ENCODE measurements at places on chromosomes 4 and X. TPM values are rescaled to one million over a fixed set of nuclear protein-coding genes. Genes with fewer than 3 reads are reported as not detected.

GRCh38 chr4:128718768-128719167 lies 90.7 kb upstream of the JADE1 start:
- H3K27me3 ChIP-seq: no peaks in the 10 kb centered on the region
- H3K4me3 ChIP-seq: no peak overlapping the region
- no peak overlapping the region for H3K27ac ChIP-seq
- no peaks in the 10 kb centered on the region for H3K4me1 ChIP-seq
- no peaks in the 10 kb centered on the region for H3K36me3 ChIP-seq

- no peaks in the 10 kb centered on the region for H3K27me3 ChIP-seq
- DNase-seq: no peak
- H3K27ac ChIP-seq: no peak overlapping the region
- no peak overlapping the region for H3K4me3 ChIP-seq
- no peaks in the 10 kb centered on the region for H3K4me1 ChIP-seq
These were observed 19.7 kb downstream of the MAEA start for GRCh38 chr4:1309261-1310010.

DNA sequence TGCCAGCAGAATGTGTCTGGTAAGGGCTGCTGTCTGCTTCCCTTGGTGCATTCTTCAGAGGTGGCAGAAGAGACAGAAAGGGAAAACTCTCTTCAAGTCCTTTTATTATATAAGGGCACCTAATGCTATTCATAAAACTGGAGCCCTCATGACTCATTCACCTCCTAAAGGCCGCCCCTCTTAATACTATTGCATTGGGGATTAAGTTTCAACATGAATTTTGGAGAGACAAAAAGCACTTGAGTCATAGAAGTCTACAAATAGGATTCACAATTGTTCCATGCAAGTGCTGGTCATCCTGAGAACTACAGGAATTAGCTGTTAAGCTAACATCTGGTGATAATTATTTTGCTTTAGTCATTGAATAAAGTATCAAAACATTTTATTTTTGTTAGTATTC lies 349.5 kb downstream of the HS3ST1 start:
- no peak overlapping the region for H3K4me3 ChIP-seq
- H3K27ac ChIP-seq: no peak overlapping the region
- H3K36me3 ChIP-seq: no peaks in the 10 kb centered on the region
- DNase-seq: no peak
- no peaks in the 10 kb centered on the region for H3K4me1 ChIP-seq

DNA sequence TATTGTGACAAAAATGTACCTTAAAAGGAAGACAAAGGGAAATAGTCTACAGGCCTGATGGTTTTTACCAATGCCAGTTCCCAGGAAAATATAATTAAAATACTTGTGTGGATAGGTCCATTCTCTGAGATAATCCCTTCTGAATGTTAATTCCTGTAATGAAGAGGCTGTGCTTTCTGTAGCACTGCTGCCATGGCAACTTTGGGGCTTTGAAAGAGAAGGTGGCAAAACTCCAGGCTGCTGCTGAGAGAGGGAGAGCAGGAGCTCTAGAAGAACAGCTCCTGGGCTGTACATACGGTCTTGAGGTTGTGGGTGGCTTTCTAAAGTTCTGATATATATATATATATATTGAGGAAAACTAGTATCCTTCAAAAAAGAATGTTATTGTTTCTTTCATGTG lies 125.4 kb downstream of the PDLIM5 start:
- no peak overlapping the region for H3K4me3 ChIP-seq
- no peak for DNase-seq
- no peak overlapping the region for H3K27ac ChIP-seq

- H3K27ac ChIP-seq: no peak overlapping the region
- H3K27me3 ChIP-seq: no peaks in the 10 kb centered on the region
- no peak overlapping the region for H3K4me3 ChIP-seq
- DNase-seq: no peak
- no peaks in the 10 kb centered on the region for H3K4me1 ChIP-seq
These were observed 107.7 kb upstream of the BCOR start for GRCh38 chrX:40205471-40205870.

DNA sequence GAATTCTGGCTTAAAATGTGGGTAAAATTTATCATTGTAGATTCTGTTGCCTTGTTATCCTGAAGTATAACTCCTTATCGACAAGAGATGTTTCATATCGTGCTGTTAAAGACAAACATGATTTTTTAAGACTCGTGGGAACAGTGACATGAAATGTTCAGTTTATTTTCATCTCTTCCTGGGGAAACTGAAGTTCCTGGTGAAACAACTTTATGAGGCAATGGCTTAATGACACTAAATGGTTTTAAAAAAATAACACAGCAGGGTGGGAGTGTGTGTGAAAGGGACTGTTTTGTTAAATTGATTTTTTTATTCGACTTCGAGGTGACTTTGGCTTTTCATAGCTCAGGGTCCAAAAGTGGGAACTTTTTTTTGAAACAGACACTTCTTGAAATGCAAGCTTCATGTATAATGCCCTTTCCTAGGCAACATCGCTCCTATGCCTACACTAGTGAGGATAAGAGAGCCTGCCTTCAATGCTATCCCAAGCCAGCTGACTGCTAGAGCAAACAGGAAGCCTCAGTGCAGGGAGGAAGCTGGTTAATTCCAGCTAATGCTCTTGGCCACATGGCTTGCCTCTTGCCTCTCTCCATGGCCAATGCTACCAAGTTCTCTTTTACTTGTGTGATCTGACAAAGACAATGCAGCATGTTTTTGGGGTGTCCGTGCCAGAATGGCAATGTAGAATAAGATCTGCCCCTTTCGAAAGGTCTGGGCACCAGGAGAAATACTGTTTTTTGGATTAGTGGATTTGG lies 80.9 kb upstream of the PLAC1 start:
- H3K36me3 ChIP-seq: no peaks in the 10 kb centered on the region
- H3K4me1 ChIP-seq: no peaks in the 10 kb centered on the region
- no peak overlapping the region for H3K4me3 ChIP-seq
- H3K27me3 ChIP-seq: no peaks in the 10 kb centered on the region
- DNase-seq: no peak

- H3K36me3 ChIP-seq: no peaks in the 10 kb centered on the region
- H3K27me3 ChIP-seq: no peaks in the 10 kb centered on the region
- DNase-seq: no peak
- no peak overlapping the region for H3K27ac ChIP-seq
These were observed 7.0 kb upstream of the WDR44 start for GRCh38 chrX:118338930-118339329.

DNA sequence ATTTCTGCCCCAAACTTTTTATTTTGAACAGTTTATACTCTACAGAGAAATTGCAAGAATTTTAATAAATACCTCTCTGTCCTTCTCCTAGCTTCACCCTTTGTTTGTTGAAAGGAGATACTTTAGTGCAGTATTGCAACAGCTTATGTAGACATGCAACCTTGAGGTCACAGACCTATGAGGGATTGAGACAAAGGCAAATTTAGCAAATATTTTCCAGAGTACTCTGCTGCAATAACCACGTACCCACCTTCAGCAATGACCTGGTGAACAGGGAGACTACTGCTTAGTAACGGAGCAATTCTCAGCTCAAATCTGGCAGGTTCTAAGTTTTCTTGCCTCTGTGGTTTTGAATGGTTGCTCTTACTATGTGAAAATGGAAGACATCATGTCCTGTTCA lies 13.2 kb downstream of the FGA start:
- H3K4me3 ChIP-seq: no peak overlapping the region
- DNase-seq: no peak
- H3K27ac ChIP-seq: no peak overlapping the region
- H3K4me1 ChIP-seq: no peaks in the 10 kb centered on the region
- H3K27me3 ChIP-seq: no peaks in the 10 kb centered on the region
- H3K36me3 ChIP-seq: no peaks in the 10 kb centered on the region

DNA sequence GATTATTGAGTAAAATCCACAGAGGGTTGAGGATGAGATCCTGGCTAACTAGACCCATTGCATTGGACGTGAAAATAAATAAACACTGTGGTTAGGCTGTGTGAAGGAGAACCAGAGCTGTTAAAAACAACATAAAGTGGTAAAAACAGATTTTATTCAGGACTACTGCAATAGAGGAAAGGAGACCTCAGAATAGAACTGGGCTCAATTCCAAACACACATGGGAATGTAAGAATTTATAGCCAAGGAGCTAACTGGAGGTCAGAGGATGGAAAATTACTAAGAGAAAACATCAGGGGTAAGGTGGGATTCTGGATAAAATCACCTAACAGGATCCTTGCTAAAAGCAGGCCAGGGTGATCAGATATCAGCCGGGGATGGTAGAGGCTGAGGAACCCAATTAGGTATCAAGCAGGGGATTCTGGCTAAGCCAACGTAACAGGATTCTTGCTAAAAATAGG lies 112.4 kb downstream of the RNF150 start:
- H3K4me3 ChIP-seq: no peak overlapping the region
- H3K4me1 ChIP-seq: no peaks in the 10 kb centered on the region
- DNase-seq: no peak
- no peaks in the 10 kb centered on the region for H3K27me3 ChIP-seq
- H3K27ac ChIP-seq: no peak overlapping the region
- H3K36me3 ChIP-seq: no peaks in the 10 kb centered on the region

DNA sequence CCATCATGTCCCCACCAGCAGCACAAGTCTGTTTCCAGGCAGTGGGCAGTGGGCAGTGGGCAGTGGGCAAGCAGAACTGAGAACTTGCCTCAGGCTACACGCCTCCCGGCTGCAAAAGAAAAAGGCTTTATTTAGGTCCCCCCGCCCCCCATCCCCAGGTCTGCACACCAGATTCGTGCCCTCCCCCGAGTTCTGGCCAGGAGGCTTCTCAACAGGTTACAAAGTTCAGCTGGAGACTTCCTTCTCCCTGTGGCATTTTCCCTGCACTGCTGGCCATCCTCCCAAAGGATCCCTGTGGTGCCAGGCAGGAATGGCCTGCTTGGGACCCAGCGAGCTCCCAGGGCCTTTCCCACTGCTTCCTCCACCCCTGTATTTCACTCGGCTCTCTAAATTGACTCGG lies 97.0 kb upstream of the TRIM2 start:
- no peaks in the 10 kb centered on the region for H3K4me1 ChIP-seq
- H3K27me3 ChIP-seq: no peaks in the 10 kb centered on the region
- no peak overlapping the region for H3K4me3 ChIP-seq
- no peak for DNase-seq
- H3K36me3 ChIP-seq: no peaks in the 10 kb centered on the region

GRCh38 chrX:97311066-97311778 lies 427.5 kb downstream of the RPA4 start:
- no peaks in the 10 kb centered on the region for H3K27me3 ChIP-seq
- H3K36me3 ChIP-seq: no peaks in the 10 kb centered on the region
- DNase-seq: no peak
- no peak overlapping the region for H3K4me3 ChIP-seq
- no peak overlapping the region for H3K27ac ChIP-seq

DNA sequence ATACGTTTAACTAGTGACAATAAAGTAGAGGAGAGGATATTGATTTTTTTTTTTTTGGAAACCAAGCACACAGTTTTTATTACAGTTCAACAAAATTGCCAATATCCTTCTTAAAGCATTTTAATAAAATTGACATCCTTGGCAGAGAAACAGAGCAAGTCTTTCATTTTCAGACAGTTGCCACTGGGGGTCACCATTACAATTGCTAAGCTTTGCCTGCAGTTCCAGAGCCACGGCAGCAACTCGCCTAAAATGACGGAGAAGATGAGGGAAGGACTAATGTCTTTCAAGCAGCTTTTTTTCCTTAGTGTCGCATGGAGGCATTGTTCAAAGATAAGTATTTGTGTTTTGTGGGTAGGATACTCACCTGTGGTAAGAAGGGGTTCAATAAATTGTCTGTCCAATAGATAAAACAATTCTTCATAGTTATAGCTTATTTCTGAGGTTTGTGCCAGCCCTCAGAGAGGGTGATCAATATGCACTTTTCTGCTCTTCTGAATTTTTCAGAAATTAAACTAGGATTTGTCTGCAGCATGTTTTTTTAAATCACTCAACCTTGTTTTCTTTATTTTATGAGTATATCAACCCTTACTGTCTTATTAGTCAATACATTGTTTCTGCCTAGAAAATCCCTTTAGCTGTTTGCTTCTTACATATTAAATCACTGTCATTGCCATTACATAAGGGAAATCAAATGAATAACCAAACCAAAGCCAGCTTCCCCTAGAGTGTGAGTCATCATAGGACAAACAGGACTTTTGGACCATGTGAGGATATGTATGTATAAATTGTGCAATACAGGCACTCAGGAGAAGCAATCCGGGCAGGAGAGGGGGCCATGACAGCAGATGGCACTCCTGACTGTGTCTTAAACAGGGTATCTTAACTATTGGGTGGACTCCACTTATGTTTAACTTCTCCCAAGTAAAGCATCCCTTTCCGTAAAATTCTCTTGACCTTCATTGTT lies 508.1 kb upstream of the ARX start:
- H3K27ac ChIP-seq: no peak overlapping the region
- no peaks in the 10 kb centered on the region for H3K4me1 ChIP-seq
- H3K4me3 ChIP-seq: no peak overlapping the region
- H3K36me3 ChIP-seq: no peaks in the 10 kb centered on the region
- DNase-seq: no peak

DNA sequence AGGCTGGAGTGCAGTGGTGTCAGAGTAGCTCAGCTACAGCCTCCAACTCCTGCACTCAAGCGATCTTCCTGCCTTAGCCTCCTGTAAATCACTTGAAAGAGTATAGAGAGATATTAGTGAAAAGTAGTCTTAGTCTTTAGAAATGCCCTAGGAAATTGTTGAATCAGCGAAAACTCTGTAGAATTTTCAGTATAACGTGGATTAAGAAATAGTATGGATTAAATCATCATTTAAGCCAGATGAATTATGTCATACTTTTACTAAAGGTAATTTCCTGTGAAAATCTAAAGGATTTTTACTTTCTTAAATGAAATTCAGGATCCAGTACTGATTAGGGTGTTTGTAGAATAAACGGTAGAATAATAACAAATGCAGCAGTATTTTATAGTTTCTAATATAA lies 163.2 kb downstream of the KDM6A start:
- H3K36me3 ChIP-seq: no peaks in the 10 kb centered on the region
- no peaks in the 10 kb centered on the region for H3K4me1 ChIP-seq
- H3K4me3 ChIP-seq: no peak overlapping the region
- no peak overlapping the region for H3K27ac ChIP-seq

- no peak for DNase-seq
- H3K27me3 ChIP-seq: peaks cover 2% of the 10 kb centered on the region
- no peaks in the 10 kb centered on the region for H3K36me3 ChIP-seq
These were observed 36.1 kb downstream of the PHOX2B start for GRCh38 chr4:41712425-41712824.

DNA sequence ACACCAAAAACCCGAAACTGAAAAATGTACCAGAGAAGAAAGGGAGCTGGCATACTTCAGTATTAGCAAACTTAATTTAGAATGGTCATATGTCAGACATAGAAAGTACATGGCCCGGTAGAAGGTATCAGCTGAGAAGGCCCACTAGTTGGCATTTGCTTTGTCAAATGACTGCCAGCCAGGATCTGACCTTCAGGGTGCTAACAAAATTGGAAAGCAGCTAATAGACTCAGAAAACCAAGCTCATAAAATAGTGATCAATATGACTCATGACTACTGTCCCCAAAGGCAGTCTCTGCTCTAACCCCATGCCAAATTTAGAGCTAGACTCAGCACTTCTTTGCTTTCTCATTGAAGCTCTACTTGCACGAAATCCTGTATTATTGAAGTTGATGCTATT lies 342.7 kb downstream of the PDGFC start:
- H3K36me3 ChIP-seq: no peaks in the 10 kb centered on the region
- H3K4me3 ChIP-seq: no peak overlapping the region
- H3K27me3 ChIP-seq: no peaks in the 10 kb centered on the region
- H3K4me1 ChIP-seq: no peaks in the 10 kb centered on the region
- no peak overlapping the region for H3K27ac ChIP-seq
- DNase-seq: no peak

The HOPX gene
- total RNA-seq: not detected

The CYBB gene
- 0.23 TPM for total RNA-seq

The SEC24D gene
- total RNA-seq: 13.4 TPM

The VEGFD gene
- not detected for total RNA-seq

The HNRNPDL gene
- 146 TPM for total RNA-seq

The HADH gene
- 20.0 TPM for total RNA-seq

The CT45A2 gene
- total RNA-seq: not detected

The ATP10D gene
- 13.9 TPM for total RNA-seq

The MED14 gene
- 45.4 TPM for total RNA-seq

Data from Panc1 (cell line).